ENCODE measurements at places on chromosomes 1 and 21. TPM values are rescaled to one million over a fixed set of nuclear protein-coding genes. Genes with fewer than 3 reads are reported as not detected.

The ZMYM1 gene
- 52.5 TPM for total RNA-seq

The ITLN2 gene
- total RNA-seq = not detected

DNA sequence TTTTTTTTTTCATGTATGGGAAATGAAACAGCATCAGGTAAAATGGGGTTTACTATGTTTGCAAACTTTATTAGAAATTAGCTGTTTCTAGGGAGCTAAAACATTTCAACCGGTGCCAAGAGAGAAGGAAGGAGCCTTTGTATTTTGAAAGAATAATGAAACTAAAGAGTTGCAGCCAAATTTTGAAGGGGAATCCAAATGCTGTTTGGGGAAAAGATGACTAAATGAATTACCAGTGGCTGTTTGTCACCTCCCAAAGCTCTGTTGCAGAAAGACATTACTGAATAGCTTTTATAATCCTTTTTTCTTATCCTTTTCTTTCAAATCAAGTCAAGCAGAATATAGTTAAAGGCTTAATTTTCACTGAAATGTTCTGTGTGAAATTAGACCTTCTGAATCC is 591.3 kb upstream of the ADGRL2 start:
- DNase-seq = no peak

The SLC2A1 gene
- total RNA-seq = 303 TPM

- no peak for DNase-seq
These were observed 423.3 kb upstream of the OLFM3 start for GRCh38 chr1:102420034-102420433.

DNA sequence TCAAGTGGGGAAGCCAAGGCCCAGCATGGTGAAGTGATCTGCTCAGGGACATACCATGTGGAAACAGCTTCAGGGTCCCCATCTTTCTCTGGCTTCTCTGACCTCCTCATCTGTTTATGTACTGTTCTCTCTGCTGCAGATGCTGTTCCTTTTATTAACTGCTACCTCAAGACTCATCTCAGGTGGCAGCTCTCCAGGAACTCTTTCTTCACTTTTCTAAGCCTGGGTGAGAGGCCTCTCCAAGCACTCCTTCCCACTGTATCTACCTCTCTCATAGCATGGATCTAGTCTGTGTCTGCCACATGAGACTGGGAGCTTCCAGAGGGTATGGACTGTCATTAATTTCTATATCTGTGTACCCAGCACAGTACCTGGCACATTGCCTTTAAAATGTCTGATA is 73.4 kb upstream of the PPM1J start:
- DNase-seq = no peak

GRCh38 chr1:170903961-170904360 is 31.4 kb upstream of the MROH9 start:
- no peak for DNase-seq

DNA sequence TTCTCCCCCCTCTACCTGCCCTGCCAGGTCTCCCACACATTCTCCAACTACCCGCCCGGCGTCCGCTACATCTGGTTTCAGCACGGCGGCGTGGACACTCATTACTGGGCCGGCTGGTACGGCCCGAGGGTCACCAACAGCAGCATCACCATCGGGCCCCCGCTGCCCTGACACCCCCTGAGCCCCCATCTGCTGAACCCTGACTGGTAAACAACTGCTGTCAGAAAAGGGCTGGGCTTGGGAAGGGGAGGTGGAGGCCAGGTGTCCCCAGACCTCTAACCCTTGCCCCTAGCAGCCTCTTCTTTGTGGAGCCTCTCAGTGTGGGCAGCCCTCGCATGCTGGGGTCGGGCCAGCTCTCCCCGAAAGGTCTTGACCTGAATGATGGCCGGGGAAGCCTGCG is 2.9 kb upstream of the FBXO6 start:
- no peak for DNase-seq

DNA sequence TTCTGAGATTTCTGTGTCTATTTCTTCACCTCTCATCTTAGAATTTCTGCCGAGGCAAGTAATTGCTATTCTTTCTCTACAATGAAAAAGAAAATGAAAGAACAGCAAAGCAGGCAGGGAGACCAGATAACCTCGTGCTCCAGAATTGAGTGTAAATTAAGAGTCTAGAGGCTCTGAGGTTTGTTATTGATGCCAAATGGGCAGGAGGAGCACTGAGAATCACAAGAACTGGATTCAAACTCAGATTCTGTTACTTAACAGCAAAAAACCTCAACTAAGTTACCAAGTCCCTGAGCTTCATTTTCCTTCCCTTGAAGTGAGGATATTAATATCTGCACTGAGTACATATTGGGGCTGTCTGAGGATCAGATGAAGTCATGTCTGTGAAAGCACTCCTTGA is 5.5 kb upstream of the DDR2 start:
- DNase-seq = no peak

DNA sequence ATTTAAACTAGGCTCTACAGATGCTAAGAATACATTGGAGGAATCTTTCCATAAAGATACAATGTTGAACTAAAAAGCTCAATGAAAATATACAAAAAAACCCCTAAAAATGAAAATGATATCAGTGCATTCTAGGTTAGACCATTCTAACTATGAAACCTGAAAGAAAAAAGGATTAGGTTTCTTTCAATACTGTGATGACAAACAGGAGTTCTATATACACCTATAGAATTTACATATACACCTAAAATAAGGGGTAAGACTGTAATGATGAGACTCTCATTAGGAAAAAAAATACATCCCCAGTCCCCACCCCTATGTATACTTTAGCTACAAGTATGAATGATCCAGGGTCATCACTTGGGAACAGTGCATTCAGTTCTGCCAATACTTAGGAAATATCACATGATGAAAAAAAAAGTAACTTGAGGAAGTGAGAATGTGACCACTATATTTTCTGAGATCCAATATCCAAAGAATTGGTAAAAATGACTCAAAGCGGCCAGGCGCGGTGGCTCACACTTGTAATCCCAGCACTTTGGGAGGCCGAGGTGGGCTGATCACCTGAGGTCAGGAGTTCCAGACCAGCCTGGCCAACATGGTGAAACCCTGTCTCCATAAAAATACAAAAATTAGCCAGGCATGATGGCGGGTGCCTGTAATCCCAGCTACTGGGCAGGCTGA is 26.3 kb downstream of the SELENOF start:
- no peak for DNase-seq

The INSRR gene
- not detected for total RNA-seq

The RIMKLA gene
- 5.4 TPM for total RNA-seq

DNA sequence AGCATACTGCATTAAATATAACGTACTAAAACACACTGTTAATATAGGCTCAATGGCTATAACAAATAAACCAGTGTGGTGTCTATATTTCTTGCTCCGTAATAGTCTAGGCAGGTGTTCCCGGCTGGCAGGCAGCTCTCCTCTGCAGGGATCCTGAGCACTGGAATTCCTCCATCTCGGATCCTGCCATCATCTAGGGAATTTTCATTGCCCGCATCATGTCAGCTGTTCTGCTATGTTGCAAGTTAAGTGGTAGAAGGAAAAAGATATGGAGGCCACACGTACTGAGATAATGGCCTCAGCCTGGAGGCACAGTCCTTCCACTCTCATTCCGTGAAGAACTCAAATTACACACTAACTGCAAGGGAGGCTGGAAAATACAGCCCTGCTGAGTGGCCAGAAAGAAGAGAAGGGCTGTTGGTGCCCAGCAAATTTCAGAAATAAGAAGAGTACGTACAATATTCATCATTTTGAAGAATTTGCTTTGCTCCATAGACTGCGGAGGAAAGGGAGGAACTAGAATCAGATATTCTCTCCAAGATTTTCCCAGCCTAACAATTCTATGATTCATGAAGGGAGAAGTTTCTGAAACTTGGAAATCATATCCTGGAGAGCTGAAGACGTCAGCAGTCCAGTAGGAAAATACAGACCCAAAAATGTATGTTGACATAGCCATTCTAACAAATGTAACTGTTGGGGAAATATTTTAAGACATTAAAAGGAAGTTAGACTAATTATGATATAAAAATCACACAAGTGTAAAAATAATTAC is 263.3 kb downstream of the MRPL39 start:
- DNase-seq = no peak

The CYP4Z1 gene
- total RNA-seq = not detected

DNA sequence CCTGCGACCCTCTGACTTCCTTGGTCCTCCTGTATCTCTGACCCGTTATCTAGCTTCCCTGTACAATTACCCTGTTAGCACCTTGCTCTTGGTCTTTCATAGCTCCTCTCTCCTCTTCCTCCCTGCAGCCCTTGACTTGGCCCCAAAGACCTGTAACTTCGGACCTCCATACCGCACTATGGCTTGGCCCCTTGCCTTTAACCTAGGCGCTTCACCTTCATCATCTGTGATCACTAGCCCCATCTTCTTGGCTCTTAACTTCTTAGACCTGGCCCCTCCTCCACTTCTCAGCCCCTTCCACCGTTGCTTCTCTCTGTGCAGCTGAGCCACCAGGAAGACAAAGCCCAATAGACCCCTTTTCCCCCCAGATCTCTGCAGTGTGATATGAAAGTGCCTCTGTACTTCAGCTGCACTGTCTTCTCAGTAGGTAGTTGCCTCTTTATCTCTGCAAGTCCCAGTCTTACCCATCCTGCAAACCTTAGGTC is 740 bp downstream of the ZNF691 start:
- no peak for DNase-seq

- peak; percentile 59 for DNase-seq
These were observed 18.3 kb upstream of the ARID1A start for GRCh38 chr1:26677306-26678115.

GRCh38 chr1:202058001-202058908 is 47.9 kb downstream of the ELF3 start:
- no peak for DNase-seq

DNA sequence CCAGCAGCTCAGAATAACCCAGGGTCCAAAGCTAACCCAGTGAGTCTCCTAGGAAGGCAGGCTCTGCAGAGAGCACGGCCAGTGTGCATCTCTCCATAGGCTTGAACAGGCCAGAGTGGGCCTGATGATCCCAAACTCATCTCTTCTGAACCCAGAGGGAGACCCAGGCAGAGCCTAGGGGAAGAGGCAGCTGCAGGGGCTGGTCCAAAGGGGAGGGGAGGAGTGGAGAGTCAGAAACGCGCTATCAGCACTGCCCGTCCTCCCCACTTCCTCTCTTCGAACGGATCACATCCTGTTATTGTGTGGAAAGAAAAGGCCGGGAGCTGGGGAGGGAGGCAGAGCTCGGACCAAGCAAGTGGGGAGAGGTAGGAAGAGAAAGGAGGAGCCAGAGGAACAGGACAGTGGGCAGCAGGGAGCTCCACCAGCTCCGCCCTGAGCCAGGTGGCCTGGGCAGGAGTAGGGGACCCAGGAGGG is 20.2 kb downstream of the TAL1 start:
- DNase-seq = no peak

- DNase-seq = no peak
These were observed 32.1 kb downstream of the SERTAD4 start for GRCh38 chr1:210264496-210265380.

DNA sequence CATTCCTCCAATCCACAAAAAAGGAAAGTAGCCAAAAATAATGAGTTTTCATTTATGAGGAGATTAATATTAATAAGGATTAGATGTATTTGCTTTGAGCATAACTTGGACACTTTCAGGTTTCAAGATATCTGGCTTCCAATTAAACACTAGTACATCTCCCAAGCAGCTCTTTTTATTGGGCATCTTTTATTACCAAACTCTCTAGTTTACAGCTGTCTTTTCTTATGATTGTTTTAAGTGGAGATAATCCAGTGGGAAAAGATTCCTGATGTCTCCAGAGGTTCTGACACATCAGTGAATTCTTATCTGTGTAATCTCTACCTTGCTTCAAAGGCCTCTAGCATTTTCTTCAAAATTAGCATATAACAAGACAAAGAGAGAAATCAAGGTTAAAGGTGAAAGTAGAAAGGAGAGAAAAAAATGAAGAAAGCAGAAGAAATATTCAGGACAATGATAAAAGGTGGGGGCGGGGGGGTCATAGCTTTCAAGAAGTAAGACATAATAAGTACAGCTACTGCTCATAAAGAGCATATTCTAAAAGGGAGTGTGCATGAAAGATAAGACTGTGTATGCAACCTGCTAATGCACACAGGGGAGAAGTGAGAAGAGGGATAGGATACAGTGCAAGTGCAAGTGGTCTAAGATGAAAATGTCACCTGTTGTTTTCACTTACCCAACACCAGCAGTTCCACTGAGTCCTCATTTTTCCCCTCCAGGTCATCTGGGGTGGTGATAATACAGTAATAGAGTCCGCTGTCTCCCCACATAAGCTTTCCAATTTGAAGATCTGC is 19.1 kb downstream of the ILDR2 start:
- no peak for DNase-seq

The GOLT1A gene
- total RNA-seq = 1.2 TPM

DNA sequence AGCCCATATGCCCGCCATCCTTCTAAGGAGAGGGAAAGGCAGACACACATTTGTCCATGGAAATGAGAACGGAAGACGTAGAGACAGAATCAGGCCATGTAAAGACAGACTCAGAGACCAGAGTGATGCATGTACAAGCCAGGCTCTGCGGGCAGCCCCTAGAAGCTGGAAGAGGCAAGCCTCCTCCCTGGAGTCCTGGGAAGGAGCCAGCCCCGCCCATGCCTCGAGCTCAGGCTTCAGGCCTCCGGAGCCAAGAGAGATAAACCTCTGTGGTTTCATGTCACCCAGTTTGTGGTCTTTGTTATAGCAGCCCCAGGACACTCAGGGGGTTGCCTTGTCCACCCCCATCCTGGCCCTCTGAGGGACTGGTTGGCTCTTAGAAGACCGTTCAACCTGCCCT is 11.6 kb downstream of the PDE9A start:
- DNase-seq = no peak

The TYW3 gene
- not detected for total RNA-seq

GRCh38 chr1:208747979-208748378 is 503.8 kb upstream of the PLXNA2 start:
- DNase-seq = no peak

The TMEM269 gene
- total RNA-seq = 0.47 TPM

DNA sequence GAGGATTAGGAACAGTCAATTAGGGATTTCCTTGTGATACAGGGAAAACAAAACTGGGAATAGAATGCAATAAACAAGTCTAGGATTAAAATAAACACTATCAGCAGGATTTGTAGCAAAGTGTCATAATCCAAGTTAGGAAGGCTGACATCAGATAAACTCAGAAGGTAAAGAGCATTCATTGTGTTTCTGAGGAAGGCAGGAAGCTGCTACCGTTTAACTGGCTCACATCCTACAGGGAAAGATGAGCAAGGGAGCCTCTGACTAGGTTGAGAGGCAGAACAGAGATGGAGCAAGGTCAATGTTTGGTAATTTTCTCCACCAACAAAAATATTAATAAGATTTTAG is 124.7 kb downstream of the POU2F1 start:
- no peak for DNase-seq

The TIPRL gene
- total RNA-seq = 28.1 TPM

DNA sequence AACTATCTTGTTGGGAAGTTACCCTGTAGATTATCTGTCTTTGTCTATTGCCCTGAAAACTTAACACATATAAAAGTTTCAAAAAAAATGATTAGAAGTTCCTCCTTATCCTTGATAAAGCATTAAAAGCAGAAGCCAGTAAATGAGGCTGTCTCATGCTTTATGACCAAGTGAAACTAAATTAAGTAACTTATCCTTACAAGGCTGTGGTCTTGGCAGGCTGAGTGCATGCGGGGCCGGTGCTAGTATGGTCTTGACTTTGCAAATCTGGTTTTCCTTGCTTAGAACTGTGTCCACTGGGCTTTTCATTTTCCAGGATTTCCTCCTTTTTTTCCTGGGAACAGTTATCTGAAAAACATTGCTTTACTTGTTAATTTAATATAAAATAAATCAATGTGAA is 43.1 kb downstream of the PCNX2 start:
- no peak for DNase-seq

The FHAD1 gene
- 9.1 TPM for total RNA-seq

GRCh38 chr1:9901148-9902059 is 8.7 kb downstream of the CTNNBIP1 start:
- DNase-seq = no peak
